CD4-positive, alpha-beta T cell (primary cell): ENCODE measurements at places on chromosomes 12 and 14.

DNA sequence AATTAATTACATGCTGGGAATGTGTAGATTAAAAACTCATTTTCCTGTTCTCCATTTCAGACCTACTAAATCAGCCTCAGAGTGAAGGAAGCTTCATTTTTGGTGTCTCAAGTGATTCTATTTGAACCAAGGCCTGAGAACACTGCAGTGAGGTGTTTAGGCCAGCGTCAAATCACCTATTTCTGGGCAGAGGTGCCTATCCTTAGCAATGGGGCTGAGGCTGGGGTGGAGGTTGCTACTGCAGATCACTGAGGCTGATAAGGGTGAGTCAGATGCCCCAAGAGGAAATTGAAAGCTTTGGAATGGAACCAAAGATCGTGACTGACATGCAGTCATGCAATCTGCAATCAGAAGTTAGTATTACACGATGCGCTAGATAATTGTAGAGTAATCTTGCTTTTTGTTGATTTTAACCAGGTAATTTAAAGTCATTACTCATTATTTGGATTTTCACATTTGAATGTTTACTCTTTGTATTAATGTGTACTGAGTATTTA lies 4.4 kb downstream of the TXNRD1 start:
- peak; percentile 58 for DNase-seq

DNA sequence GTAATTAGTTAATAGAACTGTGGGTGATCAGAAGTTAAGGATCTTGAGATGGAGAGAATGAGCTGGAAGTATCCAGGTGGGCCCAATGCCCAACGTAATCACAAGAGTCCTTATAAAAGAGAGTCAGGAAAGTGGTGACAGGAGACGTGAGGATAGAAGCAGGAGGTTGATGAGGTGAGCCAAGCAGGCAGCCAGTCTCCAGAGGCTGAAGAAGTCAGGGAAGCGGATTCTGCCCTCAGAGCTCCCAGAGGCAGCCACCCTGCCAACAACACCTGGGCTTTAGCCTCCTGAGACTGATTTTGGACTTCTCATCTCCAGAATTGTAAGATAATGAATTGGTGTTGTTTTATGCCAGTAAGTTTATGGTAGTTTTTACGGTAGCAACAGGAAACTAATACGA lies 10.1 kb upstream of the SAV1 start:
- DNase-seq, result no peak

DNA sequence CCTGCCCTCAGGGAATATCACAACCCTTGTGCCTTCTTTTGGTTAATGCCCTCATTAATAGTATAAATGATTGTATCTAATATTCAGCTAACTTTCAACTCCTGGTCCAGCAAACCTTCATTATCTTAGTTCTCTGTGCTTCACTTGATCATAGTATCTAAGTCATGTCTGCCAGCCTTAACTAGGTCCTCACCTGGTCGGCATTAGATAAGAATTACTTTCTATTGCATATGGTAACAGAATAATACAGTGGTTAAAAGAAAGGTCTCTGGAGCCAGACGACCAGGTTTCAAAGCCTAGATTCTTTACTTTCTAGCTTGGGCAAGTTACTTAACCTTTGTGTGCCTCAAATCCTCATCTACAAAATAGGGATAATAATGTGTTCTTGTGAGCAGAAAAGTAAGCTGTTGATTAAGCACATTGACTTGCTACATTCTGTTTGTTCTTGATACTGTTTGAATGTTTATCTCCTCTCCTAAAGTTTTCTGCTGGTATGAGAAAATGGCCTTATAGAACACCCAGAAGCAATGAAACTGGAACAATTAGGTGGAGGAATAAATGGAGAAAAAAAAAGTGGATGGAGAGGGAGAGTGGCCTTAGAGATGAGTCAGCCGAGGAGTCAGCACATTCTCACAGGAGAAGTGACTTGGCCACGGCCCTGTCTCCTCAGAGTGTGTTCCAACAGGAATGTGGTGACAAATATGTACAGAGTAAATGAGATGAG lies 176.1 kb downstream of the SLC25A21 start:
- DNase-seq, result no peak

DNA sequence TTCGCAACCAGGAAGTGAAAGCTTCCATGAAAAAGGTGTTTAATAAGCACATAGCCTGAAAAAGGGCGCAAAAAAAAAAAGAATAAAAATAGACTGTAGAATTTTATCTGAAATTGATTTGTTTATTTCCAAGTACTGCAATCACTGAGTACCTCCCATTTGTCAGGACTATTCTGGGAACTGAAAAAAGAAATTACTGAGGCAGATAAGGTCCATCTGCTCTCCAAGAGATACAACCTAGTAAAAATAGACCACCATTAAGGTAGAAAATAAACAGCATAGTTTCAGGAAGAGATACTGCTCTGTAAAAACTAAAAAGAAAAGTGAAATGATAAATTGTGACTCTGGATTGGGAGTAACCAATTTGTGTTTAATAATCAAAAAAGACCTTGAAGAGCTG lies 24.7 kb downstream of the OR4N2 start:
- DNase-seq, result no peak

DNA sequence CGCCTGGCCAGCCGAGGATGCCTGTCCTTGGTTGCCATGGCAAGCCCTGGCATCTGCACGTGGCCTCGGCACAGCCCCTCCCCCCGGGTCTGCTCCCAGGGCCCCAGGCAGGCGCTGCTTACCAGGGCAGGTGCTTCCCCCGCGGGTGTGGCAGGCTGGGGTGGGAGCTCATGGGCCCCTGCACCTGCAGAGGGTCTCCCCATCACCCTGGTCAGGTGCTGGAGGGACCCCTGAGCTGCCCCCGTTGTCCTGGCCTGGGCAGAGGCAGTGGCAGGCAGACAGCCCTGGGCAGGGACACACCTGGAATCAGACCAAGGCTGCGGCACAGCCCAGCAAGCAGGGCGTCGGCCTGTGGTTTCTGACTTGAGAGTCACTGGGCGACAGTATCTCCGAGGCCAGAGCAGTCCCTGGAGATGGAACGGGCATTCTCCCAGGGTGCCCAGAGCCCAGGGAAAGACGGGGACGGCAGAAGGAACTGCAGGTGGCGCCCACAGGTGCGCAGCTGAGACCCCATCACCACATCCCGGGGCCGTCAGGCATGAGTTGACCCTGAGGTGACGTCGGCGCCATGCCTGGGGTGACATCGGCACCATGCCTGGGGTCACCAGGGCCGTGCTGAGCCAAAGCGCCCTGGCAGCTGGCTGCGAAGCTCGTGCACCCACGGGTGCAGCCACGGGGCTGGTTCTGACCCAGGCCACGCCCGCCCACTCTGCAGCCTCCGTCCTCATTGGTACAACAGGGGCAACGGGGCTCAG lies 56.1 kb upstream of the FBRSL1 start:
- DNase-seq, result no peak

DNA sequence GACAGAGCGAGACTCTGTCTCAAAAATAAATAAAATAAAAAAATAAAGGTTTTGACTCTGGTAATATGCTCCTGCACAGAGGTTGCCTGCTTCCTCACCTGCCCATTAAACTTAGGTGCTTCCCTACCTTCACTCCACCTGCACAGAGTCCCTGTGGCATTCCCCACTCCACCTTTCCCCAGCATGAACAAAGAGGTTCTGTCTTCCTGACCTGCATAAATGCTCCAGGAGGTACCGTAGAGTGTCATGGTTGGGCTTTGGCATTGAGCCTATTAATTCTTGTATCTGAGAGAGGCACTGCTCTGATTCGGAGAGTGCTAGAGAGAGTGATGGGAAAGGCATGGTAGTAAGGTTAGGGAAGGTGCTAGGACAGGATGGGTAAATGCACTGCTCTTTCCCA lies 6.3 kb downstream of the ARHGAP9 start:
- no peak for DNase-seq

GRCh38 chr12:95633049-95633731 lies 81.9 kb upstream of the USP44 start:
- no peak for DNase-seq

DNA sequence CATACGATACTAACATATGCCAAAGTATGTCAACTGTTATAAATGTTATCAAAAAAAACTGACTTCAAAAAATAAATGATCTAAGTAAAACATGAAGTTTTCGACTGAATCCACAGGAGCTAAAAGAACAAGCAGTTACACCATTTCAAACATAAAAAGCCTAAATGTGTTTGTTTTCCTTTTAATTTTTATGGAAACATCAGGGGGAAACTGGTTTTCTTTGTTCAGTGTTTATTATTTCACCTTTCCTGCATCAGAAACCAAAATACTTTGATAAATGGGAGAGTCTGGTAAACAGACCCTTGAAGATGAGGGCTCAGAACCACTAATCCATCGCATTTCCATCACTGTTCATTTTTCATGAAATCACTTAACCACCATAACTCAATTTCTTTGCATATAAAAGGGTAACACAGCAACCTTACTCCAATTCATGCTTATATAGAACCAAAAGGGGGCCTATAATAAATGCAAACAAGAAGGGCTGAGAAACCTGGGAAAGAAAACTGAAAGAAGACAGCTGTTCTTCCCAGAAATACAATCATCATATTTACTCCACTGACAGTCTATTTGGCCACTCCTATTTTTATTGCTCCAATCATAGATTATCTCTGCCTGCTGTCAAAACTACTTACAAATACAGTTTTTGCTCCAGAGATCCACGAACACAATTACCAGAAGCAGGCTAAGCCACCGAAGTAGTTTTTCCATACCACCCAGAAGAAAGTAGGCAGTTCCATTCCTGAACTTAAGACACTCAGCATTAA lies 17.0 kb downstream of the FGD6 start:
- no peak for DNase-seq

DNA sequence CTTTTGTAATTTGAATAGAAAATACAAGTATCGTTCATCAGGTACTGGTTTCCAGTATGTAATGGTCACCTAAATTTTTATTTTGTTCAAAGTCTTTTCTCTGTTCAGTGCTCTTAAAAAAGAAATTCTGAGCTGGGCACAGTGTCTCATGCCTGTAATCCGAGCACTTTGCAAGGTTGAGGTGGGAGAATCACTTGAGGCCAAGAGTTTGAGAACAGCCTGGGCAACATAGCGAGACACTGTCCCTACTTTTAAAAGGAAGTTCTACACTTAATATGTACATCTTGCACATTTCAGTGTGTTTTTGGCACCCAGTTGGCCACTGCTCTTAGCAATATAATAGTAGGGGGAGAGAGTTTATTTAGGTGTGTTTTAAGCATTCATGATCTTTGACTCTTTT lies 27.9 kb downstream of the PCNX1 start:
- DNase-seq, result no peak

- no peak for DNase-seq
Observed at GRCh38 chr14:52068615-52069306, at the start of gene NID2. TSS of gene NID2 (minus strand) at chr14:52069059. CDS start at chr14:52068994, 65 bp downstream.

DNA sequence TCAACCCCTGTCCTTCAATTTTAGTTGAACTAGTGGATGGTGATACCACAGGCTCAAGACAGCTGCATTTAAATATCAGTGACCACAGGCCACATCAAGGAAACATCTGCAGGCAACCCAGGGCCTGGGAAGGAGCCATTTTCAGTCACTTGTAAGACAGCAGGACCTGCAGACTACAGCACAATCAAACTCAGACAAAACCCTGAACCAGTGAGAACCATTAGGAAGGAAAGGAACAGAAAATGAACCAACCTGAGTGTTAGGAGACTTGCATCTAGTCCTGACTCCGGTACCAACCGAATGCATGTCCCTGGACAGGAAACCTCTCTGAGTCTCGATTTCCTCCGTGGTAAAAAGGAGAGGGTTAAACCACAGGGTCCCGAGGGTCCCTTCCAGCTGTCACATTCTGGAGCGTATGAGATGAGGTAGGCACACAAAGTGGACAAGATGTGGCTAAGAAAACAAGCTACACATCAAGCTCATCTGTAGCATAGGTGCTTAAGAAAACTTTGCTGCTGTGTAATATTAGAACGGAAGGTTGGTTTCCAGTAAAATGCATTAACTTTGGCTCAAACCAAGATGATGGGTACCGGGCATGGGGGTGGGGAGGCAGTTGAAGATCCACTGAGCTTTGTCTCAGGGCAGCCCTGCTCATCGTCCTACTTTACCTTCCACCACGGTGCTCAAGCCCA lies 1.6 kb upstream of the CDKN1B start:
- DNase-seq, result no peak

DNA sequence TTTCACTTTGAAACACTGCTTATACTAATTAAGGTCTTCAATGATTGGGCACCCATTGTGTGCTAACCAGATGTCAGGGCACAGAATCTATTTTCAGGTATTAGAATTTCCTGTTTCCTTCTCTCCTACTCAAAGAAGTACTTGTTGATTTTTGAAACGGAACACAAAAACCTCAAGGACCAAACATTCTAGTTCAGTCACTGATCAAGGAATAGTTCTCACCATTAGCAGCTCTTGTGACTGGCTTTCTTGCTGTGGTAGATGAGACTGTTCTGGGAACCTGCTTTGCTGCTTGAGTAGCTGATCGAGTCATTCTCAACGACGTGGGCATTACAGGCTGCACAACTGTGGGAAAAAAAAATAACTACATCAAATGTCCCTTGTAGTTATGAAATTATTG lies 11.0 kb downstream of the DLGAP5 start:
- no peak for DNase-seq

- no peak for DNase-seq
Observed at GRCh38 chr12:104596898-104597843, 140.4 kb downstream of the CHST11 start.

- DNase-seq, result no peak
Observed at GRCh38 chr14:23877538-23878180, 75.9 kb upstream of the DHRS4 start.

DNA sequence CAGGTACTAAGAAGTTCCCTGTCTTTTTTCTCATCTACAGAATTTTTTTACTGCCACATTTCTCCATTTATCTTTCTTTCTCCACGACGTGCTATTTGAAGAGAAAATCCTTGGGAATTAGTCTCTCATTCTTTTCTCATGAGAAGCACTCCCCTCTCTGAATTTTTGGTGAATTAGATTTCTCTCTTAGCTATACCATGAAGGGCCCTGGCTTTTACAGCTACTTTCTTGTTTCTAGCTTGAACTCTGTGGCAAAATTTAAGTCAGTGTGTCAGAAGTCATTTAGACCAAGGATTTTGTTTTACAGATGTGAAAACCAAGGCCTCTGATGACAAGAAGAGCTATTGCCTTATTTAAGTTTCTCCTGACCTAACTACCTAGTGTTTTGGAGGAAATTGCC lies 213.1 kb downstream of the AEBP2 start:
- DNase-seq, result no peak

- DNase-seq, result no peak
Observed at GRCh38 chr14:54207075-54207474, 189.7 kb upstream of the CDKN3 start.

DNA sequence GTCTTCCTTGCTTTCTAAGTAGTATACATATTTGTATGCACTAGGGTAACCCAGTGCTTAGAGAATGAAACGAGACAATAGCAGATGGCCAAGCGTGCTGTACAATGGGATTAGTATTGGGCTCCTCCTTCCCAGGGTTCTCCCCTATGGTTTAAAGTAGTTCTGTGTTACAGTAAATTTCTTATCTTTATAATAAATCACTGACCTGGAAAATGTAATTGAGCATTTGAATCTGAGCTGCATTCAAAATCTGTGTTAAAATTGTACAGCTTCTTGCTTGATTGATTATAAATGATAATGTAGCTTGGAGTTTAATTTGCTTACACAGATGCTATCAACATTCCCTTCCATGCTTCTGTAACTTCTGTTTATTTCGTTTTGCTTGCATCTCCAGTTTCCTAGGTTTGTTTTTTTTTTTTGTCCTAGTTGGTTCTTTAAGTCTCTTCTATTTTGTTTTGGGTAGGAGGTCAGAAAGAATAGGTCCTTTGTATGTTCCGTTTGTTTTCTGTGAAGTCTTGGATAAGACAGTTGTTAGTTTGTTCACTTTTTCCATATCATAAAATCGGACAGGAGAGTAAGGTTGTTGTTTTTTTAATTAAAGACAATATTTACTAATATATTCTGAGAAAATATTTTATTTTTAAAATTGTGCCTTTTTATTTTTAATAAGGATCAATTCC lies 171.2 kb downstream of the ERC1 start:
- no peak for DNase-seq
